ENCODE measurements at places on chromosomes 5 and 9. TPM values are rescaled to one million over a fixed set of nuclear protein-coding genes. Genes with fewer than 3 reads are reported as not detected.

DNA sequence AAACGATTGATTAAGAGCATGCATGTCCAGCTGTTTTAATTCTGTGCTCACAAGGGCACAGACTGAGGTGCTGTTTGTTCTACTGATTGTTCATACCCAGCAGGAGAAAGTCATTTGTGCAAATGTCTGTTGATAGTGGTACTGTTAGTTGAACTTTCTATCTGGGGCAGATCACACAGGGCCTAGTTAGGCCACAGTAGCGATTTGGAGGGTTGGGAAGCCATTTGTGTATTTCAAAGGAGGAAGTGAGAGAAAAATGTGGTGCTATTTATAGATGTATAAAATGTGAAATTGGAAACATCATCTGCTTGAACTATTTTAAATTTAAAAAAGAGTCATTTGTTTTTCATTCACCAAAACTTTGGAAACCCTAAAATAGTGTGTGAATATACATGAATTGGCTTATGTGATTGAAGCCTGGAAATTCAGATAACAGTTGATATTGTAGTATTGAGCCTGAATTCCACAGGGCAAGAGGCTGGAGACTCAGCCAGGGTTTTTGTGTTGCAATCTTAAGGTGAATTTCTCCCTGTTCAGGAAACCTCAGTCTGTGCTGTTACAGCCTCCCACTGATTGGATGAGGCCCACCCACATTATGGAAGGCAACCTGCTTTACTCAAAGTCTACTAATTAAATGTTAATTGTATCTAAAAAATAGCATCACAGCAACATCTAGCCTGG lies 162.0 kb upstream of the CDKN2B start:
- DNase-seq: no peak
- no peaks in the 10 kb centered on the region for H3K36me3 ChIP-seq
- H3K27ac ChIP-seq: no peak overlapping the region
- no peak overlapping the region for H3K4me3 ChIP-seq

- no peak overlapping the region for H3K4me3 ChIP-seq
- H3K36me3 ChIP-seq: no peaks in the 10 kb centered on the region
- H3K27me3 ChIP-seq: no peaks in the 10 kb centered on the region
- no peaks in the 10 kb centered on the region for H3K4me1 ChIP-seq
- H3K27ac ChIP-seq: no peak overlapping the region
Measured at GRCh38 chr5:68182094-68182493, 33.5 kb upstream of the PIK3R1 start.

GRCh38 chr9:132584601-132585560 lies 2.5 kb downstream of the BARHL1 start:
- peaks cover 58% of the 10 kb centered on the region for H3K27me3 ChIP-seq
- DNase-seq: peak; percentile 26
- H3K4me3 ChIP-seq: no peak overlapping the region
- H3K4me1 ChIP-seq: peaks cover 3% of the 10 kb centered on the region

- no peaks in the 10 kb centered on the region for H3K4me1 ChIP-seq
- H3K4me3 ChIP-seq: no peak overlapping the region
- H3K27ac ChIP-seq: no peak overlapping the region
- no peaks in the 10 kb centered on the region for H3K27me3 ChIP-seq
- no peak for DNase-seq
Measured at GRCh38 chr5:83548581-83548980, 77.0 kb downstream of the VCAN start.

DNA sequence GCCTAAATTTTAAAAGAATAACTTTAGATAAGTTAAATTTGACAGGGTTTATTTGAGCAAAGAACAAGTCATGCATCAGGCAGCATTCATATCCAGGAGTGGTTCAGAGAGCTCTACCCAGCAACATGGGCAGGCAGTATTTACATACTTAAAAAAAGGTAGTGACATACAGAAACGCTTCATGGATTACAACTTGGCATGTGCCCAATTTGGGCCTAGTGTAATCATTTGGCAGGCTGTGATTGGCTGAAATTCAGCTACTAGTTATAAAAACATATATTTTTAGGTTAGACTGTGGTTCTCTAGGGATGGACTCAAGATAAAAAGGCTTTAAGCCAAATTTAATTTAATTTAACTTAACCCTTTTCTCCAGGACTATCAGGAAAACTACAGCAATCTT lies 374.0 kb upstream of the ADAMTS16 start:
- no peaks in the 10 kb centered on the region for H3K4me1 ChIP-seq
- H3K27ac ChIP-seq: no peak overlapping the region
- no peak overlapping the region for H3K4me3 ChIP-seq
- no peak for DNase-seq

GRCh38 chr5:52776116-52776515 lies 11.6 kb upstream of the ITGA1 start:
- no peaks in the 10 kb centered on the region for H3K36me3 ChIP-seq
- H3K27ac ChIP-seq: no peak overlapping the region
- no peaks in the 10 kb centered on the region for H3K27me3 ChIP-seq
- no peaks in the 10 kb centered on the region for H3K4me1 ChIP-seq

- peaks cover 60% of the 10 kb centered on the region for H3K4me1 ChIP-seq
- H3K4me3 ChIP-seq: no peak overlapping the region
- no peak overlapping the region for H3K27ac ChIP-seq
- no peak for DNase-seq
- no peaks in the 10 kb centered on the region for H3K36me3 ChIP-seq
Measured at GRCh38 chr9:14155237-14155636, 158.7 kb downstream of the NFIB start.

GRCh38 chr5:78730300-78731094 lies 81.9 kb upstream of the LHFPL2 start:
- no peak overlapping the region for H3K4me3 ChIP-seq
- no peaks in the 10 kb centered on the region for H3K36me3 ChIP-seq
- no peaks in the 10 kb centered on the region for H3K4me1 ChIP-seq
- DNase-seq: no peak
- H3K27ac ChIP-seq: no peak overlapping the region

DNA sequence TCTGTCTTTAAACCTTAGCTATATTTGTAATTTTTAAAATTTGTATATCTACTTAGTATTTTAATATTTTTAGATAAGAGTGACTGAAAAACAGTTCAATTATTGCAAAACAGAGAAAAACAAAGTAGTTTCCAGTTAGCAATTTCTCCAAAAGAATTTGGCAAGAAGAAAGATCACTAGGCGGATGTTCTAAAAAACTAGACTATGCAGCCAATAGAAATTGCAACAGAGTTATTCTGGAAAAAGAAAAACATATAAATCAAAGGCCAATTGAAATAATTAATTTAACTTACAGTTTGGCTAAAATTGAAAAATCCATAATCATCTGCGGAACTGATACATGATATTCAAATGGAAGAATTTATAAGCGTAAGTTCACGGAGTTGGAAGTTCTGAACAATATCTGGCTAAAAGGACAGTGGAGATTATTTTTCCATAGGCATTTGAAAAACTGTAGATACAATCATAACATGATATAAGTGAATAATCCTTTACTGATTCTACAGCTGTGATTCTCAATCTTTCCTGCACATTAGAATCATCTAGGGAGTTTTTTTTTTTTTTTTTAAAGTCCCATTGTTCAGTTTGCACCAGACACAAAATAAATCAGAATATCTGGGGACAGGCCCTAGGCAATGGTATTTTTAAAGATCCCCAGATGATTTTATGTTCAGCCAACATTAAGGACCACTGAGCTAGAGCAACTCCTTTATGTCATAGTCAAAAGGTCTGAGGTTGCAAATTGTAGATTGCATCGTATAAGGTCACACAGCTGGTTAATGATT lies 605.1 kb upstream of the DAB2 start:
- no peak overlapping the region for H3K4me3 ChIP-seq
- DNase-seq: no peak
- H3K4me1 ChIP-seq: no peaks in the 10 kb centered on the region
- no peaks in the 10 kb centered on the region for H3K27me3 ChIP-seq
- H3K36me3 ChIP-seq: no peaks in the 10 kb centered on the region

- peak overlapping the region; percentile 49 for H3K27ac ChIP-seq
- no peak for DNase-seq
- peaks cover 58% of the 10 kb centered on the region for H3K4me1 ChIP-seq
Measured at GRCh38 chr5:149447373-149448367, 68.6 kb upstream of the IL17B start.

DNA sequence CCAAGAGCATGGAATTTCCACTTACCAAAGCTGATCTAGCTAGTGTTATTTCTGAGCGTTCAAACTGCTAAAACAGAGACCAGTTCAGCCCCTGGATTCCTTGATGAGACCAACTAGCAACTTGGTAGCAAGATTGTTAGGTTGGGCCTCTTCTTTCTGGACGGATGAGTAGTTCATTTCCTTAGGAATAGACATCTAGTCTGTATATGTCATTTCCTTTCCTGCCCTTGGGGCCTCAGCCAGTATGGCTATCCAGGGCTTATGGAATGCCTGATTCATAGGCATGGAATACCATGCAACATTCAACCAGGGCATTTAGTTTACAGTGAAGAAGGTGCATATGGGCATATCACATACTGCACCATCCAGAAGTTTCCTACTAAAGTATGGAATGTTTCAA lies 14.5 kb upstream of the LPAR1 start:
- H3K27me3 ChIP-seq: no peaks in the 10 kb centered on the region
- H3K4me3 ChIP-seq: no peak overlapping the region
- no peaks in the 10 kb centered on the region for H3K4me1 ChIP-seq
- no peak for DNase-seq

- DNase-seq: no peak
- no peak overlapping the region for H3K4me3 ChIP-seq
- H3K4me1 ChIP-seq: no peaks in the 10 kb centered on the region
- H3K36me3 ChIP-seq: no peaks in the 10 kb centered on the region
- H3K27ac ChIP-seq: no peak overlapping the region
- no peaks in the 10 kb centered on the region for H3K27me3 ChIP-seq
Measured at GRCh38 chr5:22352493-22352892, 500.7 kb downstream of the CDH12 start.

DNA sequence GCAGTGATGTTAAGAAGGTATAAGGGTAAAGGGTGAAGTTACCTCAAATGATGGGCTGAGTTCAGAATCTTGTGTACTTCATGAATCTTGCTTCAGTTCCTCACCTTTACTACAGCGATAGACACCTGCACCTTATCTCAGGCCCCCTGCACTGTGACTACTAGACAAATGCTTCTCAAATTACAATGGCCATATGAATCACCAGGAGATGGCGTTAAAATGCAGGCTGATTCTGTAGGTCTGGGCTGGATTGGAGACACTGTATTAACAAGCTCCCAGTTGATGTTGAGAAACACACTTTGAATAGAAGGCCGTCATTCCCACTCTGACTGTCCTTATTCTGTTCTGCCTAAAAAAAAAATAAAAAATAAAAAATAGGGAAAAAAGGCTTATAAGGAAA lies 29.8 kb downstream of the TARS1 start:
- DNase-seq: no peak
- H3K4me1 ChIP-seq: no peaks in the 10 kb centered on the region
- no peak overlapping the region for H3K27ac ChIP-seq
- no peaks in the 10 kb centered on the region for H3K27me3 ChIP-seq
- H3K4me3 ChIP-seq: no peak overlapping the region

GRCh38 chr9:20197976-20198685 lies 409.3 kb upstream of the SLC24A2 start:
- H3K4me1 ChIP-seq: no peaks in the 10 kb centered on the region
- H3K36me3 ChIP-seq: no peaks in the 10 kb centered on the region
- H3K4me3 ChIP-seq: no peak overlapping the region
- no peaks in the 10 kb centered on the region for H3K27me3 ChIP-seq

DNA sequence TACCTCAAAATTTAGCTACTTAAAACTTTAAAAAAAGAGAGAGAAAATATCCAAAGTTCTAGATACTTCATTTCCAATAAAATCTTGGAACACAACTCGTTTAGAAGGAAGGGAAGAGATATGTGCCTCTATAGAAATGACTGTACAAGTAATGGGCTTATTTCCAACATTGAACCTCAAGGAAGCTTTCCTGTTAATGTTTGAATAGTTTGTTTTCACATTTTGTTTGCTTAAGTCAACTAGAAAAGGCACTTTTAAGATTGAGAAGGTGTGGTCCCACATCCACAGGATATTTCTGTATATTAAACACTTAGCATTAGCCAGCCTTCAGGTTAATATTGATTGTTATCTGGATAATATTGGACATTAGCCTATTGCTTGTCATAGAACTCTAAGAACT lies 384.7 kb downstream of the PTPRD start:
- no peaks in the 10 kb centered on the region for H3K27me3 ChIP-seq
- H3K27ac ChIP-seq: no peak overlapping the region
- H3K36me3 ChIP-seq: no peaks in the 10 kb centered on the region
- no peaks in the 10 kb centered on the region for H3K4me1 ChIP-seq
- H3K4me3 ChIP-seq: no peak overlapping the region

DNA sequence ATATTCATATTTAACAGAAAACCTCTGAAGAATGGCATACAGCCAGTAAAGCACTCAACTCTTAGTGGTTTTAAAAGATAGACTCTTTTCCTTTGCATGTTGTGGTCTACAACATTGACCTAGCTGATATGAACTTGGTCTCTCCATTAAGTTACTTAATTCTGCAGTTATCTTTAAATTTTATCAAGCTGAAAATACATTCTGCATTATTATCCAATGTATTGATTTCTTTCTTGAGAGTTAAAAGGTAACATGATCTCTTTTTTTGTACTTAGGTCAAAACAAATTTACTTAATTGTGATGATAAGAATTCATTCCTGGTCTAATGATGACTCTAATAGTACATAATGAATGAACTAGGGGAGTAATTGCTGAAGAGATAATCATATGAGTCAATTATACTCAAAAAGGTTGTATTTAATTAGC lies 132.9 kb downstream of the STARD4 start:
- H3K27me3 ChIP-seq: no peaks in the 10 kb centered on the region
- no peaks in the 10 kb centered on the region for H3K36me3 ChIP-seq
- no peak for DNase-seq
- H3K4me3 ChIP-seq: no peak overlapping the region
- no peaks in the 10 kb centered on the region for H3K4me1 ChIP-seq

DNA sequence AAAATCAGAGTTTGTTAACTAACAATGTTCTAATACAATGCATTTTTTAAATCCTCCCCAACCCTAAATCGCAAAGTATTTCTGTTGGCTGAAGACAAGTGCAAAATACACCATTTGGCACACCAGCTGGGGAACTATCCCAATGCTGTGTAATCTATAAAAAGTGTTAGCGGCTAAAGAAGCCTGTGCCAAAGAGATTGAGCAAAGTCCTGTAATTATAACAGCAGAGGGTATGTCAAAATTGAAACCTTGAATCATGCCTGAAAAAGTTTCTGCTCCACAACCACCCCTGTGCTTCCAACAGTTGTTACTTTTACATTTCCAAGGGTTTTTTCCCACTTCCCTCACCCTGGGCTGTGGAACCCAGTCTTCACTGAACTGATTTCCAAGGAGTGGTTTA lies 83.1 kb upstream of the PLPP6 start:
- no peak overlapping the region for H3K4me3 ChIP-seq
- no peaks in the 10 kb centered on the region for H3K36me3 ChIP-seq
- no peaks in the 10 kb centered on the region for H3K27me3 ChIP-seq
- H3K4me1 ChIP-seq: no peaks in the 10 kb centered on the region
- DNase-seq: no peak
- H3K27ac ChIP-seq: no peak overlapping the region

GRCh38 chr5:135042595-135042994 lies 8.6 kb upstream of the PITX1 start:
- H3K27ac ChIP-seq: no peak overlapping the region
- H3K4me1 ChIP-seq: peaks cover 14% of the 10 kb centered on the region
- H3K27me3 ChIP-seq: peaks cover 4% of the 10 kb centered on the region
- peak; percentile 10 for DNase-seq
- H3K36me3 ChIP-seq: no peaks in the 10 kb centered on the region

The PPP3R2 gene
- total RNA-seq: not detected

The MYMK gene
- total RNA-seq: 4.5 TPM

The CDC20B gene
- not detected for total RNA-seq

The GTF2H2C gene
- 15.2 TPM for total RNA-seq

The F2RL1 gene
- total RNA-seq: 0.08 TPM

The SH2D3C gene
- 12.0 TPM for total RNA-seq

Data from psoas muscle (tissue), 8 donors.